PC-9 (cell line): ENCODE measurements at places on chromosomes 6 and 20. TPM values are rescaled to one million over a fixed set of nuclear protein-coding genes. Genes with fewer than 3 reads are reported as not detected.

- no peak for DNase-seq
These were observed 91.6 kb downstream of the PSMG4 start for GRCh38 chr6:3350252-3350796.

DNA sequence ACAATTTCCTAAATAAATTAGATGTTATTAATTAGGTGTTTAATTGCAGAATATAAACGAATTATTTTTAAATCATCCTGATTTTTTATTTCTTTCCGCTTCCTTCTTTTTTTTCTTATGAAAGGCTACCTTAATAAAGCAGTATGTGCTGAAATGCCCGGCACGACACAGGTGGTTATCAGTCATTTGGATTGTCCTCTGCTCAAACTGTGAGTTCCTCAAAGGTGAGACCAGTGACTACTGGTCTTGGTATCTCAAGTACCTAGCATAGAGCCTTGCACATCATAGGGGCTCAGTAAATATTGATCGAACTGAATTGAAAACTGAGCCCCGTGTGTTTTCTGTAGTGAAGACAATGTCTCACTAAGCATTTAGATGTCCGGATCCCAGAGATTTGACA lies 9.6 kb upstream of the EZR start:
- no peak for DNase-seq

DNA sequence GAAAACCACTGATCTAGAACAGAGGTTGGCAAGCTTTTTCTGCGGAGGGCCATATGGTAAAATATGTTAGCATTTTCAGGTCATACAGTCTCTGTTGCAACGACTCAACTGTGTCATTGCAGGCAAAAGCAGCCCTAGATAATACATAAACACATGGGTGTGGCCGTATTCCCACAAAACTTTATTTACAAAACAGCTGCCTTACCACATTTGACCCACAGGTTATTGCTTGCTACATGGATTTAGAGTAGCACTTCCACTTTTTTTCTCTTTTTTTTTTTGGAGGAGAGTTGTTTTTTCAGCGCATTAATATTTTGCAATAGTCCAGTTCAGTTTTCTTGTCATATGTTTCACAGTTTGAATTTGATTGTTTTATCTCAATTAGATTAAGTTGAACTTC lies 2.5 kb upstream of the IGF2R start:
- DNase-seq, result no peak

GRCh38 chr6:107789361-107789760 lies 34.8 kb downstream of the SCML4 start:
- DNase-seq, result no peak

GRCh38 chr6:168007592-168008338 lies 10.3 kb downstream of the KIF25 start:
- peak; percentile 66 for DNase-seq

DNA sequence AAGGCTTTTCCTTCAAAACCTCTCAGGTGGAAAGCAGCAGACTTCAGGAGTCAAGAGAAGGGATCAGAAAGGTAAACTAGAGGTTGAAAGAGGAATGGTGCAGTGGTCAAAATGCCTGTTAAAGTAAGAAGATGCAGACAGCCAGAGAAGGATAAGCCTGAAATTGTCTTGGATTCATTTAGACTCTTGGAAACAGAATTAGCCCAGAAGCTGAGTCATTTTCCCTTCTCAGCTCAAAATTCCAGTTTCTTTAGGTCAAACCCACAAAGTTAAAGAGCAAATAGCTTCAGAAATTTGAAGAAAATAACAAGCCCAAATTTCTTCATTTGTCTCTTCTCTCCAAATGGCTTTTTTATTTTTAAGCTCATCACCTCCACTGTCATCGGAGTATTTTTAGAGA lies 73.9 kb downstream of the DHX35 start:
- no peak for DNase-seq

- DNase-seq, result no peak
These were observed 7.4 kb upstream of the SLC22A2 start for GRCh38 chr6:160265869-160266476.

DNA sequence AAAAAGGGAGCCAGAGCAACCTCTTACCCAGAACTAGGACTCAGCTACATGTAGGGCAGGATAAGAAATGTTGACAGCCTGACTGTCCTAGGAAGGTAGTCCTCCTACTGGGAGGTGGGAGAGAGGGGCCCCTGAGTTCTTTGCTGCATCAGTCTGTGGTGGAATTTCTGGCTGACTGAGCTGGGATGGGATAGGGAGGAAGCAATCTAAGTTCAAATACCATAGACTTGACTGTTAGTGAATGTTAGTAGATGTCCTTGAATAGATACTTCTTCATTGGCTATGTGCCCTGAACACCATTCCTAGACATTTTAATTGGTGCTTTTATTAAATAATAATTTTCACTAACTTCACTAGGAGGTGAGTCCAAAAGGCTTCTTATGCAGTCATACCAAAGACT lies 1343.6 kb upstream of the CITED2 start:
- DNase-seq, result no peak

GRCh38 chr20:931401-931800 lies 15.3 kb upstream of the ANGPT4 start:
- DNase-seq, result no peak

DNA sequence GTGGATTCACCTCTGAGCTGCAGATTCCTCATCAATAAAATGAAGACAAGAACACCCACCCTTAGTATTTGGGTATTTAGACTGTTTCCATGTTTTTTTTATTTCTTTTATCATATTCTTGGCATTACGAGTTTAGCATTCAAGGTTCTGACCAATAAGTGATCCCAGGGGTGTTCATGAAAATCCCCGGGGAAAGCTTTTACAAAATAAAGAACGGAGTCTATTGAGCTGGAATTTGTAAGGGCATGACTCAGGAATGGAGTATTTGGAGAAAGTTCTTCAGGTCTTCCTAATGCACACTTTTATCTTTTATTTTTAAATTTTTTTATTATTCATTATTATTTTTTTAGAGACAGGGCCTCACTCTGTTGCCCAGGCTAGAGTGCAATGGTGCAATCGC lies 19.4 kb upstream of the TOX2 start:
- DNase-seq, result no peak

DNA sequence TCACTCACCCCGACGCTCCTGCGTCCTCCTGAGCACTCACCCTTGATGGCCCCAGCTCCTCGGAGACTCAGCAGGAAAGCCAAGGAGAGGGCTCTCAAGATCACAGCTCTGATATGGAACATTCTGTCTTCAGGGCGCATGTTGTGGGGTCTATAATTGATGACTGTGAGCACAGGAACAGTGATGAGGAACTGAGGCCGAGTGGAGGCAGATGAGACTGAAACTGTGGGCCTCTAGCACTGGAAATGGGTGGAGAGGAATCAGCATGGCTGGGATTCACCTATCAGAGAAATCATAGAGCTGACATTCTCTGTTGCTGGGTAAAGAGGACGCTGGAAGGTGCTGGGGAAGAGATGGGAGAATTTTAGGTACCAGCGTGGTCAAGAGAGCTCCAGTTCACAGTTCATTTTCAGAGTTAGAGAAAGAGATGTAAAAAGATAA lies at the start of gene HLA-DPA1:
TSS of gene HLA-DPA1 (minus strand) at position 219 of the 441 bp plus-strand sequence.
- no peak for DNase-seq

- peak; percentile 59 for DNase-seq
These were observed 263.1 kb upstream of the ZFP64 start for GRCh38 chr20:52454660-52455059.

DNA sequence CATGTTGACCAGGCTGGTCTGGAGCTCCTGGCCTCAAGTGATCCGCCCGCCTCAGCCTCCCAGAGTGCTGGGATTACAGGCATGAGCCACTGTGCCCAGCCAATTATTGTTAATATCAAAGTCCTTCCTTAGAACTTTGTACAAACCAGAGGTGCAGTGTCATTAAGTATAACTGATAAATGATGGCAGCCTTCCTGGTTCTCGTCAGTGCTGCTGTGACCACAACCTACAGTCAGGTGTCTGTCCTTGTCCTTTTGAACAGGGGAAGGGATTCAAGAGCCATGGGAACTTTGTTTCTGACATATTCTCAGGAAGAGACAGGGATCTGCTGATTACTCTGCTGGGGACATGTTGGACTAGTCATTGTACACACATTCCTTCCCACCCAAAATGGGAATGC lies 103.2 kb upstream of the TIAM2 start:
- DNase-seq, result no peak

DNA sequence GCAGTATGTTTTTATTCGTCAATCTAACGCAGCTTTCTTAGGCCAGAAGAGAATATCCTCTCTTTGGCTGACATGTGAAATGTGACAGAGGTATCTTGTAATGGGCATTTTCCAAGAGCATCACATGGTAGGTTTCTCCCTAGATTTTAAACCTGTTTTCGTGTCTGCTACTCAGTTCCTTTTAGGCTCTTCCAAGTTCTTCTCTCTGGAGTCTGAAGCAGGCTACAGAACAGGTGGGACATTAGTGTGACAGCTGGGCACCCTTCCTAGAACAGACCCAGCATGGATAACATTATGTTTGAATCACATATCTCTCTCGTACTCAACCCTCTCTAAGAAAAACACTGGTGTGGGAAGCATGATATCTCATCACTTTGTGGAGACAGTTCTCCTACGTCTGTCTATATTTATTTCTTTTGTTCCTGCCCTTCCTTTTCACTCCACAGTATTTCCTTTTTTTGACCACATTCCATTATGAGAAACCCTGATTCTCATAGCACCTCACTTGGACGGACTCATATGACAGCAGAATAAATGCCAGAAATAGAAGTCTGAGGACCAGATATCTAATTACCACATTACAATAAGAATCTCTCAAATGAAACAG lies 263.4 kb downstream of the NKAIN2 start:
- DNase-seq, result no peak

DNA sequence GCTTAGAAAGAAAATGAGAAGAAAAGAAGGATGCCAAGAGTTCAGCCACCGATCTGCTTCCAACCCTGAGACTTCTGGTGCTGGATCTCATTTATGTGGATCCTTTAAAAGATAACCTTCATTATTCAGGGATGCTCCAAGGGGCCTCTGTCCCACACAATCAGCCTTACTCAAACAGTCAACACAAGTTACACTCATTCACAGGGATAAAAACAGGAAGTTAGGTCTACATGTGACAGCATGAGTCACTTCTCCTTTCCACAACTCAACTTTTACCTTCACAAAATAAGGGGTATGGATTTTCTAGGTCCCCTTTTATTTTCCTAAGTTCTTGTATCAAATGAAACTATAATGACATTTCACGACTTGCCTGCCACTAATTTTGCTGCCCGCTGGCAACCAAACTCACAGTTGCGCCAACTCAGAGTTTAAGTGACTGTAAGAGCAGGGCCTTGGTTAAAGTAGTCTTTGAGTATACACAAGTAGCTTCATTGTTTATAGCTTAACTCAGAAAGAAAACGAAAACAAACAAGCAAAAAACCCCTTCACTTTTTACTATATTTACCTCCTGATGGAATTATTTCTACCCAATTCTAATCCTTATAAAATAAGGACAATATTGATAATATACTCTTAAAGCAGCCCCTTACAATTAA lies 278.8 kb upstream of the RUNX2 start:
- DNase-seq, result no peak

- no peak for DNase-seq
These were observed 19.4 kb upstream of the SIRPA start for GRCh38 chr20:1875762-1876161.

- DNase-seq, result no peak
These were observed 298.3 kb upstream of the SASH1 start for GRCh38 chr6:148044261-148044751.

DNA sequence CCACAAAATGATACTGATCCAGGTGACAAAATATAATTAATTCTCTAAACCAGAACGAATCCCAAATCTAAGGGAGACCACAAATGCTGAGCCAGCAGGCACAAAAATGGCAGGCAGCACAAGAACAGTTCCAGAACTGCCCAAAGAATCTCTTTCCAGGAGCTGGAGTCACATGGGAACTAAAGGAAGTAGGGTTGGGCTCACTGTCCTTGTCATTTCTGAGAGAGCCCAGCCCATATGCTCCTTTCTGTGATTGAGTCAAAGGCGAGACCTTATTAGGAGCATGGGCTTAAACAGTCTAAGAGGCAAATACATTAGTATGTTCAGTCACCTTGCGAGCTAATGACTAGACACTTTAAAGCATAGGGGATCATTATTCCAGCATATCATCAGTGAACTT lies 327.6 kb upstream of the ARID1B start:
- no peak for DNase-seq

DNA sequence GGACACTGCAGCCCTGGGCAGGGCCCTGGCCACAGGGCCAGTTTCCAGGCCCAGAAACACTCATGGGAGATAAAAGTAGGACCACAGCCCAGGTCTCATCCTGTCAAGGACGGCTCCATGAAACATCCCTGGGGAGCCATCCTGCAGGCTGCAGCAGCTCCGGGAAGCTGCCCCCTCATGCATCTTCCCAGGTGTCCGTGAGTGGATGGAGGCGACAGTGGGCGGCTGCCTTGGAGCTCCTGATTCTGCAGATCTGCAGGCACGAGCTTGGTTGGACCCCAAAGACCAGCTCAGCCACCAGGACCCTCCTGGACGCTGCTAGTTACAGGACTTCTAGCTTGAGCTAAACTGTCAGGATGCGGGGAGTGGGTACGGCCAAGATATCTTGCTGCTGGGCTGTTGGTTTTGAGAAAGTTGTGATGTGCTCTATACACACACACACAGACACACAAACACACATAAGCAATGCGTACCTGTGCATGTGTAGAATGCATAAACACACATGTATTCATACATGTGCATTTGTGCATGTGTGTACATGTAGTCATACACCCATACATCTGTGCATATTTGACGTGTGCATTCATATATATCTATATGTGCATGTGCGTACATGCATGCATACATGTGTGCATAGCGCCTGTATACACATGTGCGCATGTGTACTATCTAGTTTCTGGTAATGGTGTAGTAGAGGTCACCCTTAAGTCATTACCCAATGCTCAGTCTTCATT lies 297.8 kb downstream of the TAF4 start:
- peak; percentile 20 for DNase-seq

- DNase-seq, result peak; percentile 31
These were observed 102.7 kb downstream of the FIG4 start for GRCh38 chr6:109793792-109794191.

- peak; percentile 72 for DNase-seq
These were observed 3.9 kb upstream of the SULF2 start for GRCh38 chr20:47789081-47789763.

TRIM15 gene
- total RNA-seq, result not detected in 2 replicates

CCM2L gene
- total RNA-seq, result 0.31 and 0.35 TPM in 2 replicates

MYMX gene
- total RNA-seq, result not detected in 2 replicates

HCRTR2 gene
- total RNA-seq, result not detected in 2 replicates

LY6G5B gene
- 20.9 and 24.0 TPM in 2 replicates for total RNA-seq
